ENCODE measurements at places on chromosomes 11 and 22. TPM values are rescaled to one million over a fixed set of nuclear protein-coding genes. Genes with fewer than 3 reads are reported as not detected.

Gene SYCE3
- total RNA-seq = not detected

Gene PRAME
- total RNA-seq = not detected

Gene ASRGL1
- total RNA-seq = 10.5 TPM

Gene WDR74
- total RNA-seq = 75.4 TPM

Gene CARD10
- total RNA-seq = 57.1 TPM

Gene KCTD17
- 42.1 TPM for total RNA-seq

Gene RAB39A
- not detected for total RNA-seq

Gene OR8D1
- not detected for total RNA-seq

Gene MRGPRE
- total RNA-seq = not detected

Gene TAF6L
- 31.9 TPM for total RNA-seq

Gene CCDC34
- 2.0 TPM for total RNA-seq

Gene NPAS4
- not detected for total RNA-seq

Gene VSIG10L2
- total RNA-seq = not detected

Gene TRPC6
- total RNA-seq = 10.7 TPM

GRCh38 chr11:44338026-44338425 lies 28.1 kb upstream of the ALX4 start:
- no peak for DNase-seq

- DNase-seq = no peak
Observed at GRCh38 chr11:46947399-46948077, 11.0 kb downstream of the CSTPP1 start.

- no peak for DNase-seq
Observed at GRCh38 chr11:90874986-90875385, 652.1 kb upstream of the CHORDC1 start.

DNA sequence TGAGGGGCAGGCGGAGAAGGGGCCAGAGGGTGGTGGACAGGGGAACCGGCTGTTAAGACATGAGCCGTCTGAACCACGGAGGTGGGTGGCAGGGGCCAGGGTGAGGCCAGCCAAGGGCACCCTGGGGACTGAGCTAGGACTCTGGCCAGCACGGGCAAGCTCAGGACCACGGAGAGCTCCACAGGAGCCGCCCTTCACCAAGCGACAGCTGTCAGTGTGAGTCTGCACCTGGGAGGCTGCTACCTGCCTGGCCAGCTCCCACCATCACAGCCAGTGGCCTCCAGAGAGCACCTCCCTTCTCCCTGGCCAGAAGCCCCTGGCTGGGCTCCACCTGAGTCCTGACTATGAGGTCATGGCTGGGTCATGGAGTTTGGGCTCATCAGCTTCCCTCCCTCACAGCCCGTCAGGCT lies 21.6 kb downstream of the MGAT3 start:
- peak; percentile 36 for DNase-seq

- DNase-seq = peak; percentile 29
Observed at GRCh38 chr11:1297576-1298473, 11.6 kb downstream of the TOLLIP start.

DNA sequence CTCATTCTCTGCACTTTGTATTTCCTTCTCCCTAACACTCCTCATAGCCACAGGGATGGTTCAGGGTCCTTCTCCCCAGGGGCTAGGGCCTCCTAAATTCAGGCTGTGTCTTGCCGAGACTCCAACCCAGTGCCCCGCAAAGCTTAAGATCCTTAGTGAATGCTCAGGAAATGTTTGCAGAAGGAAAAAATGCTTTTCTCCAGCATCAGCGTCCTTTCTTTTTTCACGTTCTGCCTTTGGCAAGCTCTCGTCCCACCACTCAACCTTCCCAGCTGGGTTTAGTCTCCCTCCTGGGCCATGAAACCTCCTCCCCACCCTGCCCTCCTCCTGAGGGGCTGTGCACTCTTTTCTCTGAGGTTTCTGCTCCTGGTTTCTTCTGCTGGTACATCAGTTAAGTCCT lies 503.8 kb upstream of the B3GAT1 start:
- DNase-seq = no peak

- DNase-seq = no peak
Observed at GRCh38 chr22:39962071-39962470, 1.9 kb downstream of the TMA7B start.

GRCh38 chr22:49657275-49657973 lies 170.2 kb downstream of the BRD1 start:
- peak; percentile 98 for DNase-seq

- no peak for DNase-seq
Observed at GRCh38 chr11:96385187-96385586, 4.5 kb downstream of the CCDC82 start.

GRCh38 chr11:30485756-30486155 lies 100.4 kb downstream of the MPPED2 start:
- DNase-seq = no peak

DNA sequence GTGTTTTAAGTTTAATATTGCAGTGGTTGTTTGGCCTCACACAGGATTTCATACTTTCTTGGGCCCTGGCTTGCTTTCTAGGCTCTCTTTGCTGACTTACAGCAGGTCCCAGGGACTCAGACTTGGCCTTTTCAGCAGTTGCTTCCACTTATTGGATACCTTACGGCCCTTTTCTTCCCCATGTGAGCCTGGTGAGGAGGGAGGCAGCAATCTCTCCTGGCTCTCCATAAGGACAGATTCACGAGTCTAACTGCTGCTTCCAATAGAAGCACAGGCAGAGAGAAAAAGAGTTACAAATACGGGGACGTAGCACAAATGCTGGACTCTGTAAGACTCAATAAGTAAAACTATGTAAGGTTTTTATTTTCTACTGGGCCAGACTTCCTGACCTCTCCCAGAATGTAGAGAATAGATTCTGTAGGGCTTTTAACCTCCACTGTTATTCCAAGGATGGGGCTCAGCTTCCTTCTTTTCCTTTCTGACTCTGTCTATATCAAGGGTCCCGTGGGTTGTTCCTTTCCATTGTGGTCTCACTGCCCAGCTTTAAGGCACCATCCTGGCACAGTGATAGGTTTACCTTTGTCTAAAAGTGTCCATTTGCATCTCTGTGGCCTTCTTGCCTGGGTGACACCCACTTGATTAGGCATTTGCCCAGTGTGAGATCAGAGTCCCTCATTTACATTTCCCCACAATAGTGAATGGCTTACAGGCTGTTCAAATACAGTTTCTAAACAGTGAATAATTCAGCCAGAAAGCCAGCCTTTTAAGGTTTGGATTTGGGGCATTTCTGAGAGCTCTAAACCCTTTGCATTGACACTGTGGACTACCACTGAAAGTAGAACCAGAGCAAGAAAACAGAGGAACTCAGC lies 92.8 kb downstream of the RASSF10 start:
- DNase-seq = no peak

DNA sequence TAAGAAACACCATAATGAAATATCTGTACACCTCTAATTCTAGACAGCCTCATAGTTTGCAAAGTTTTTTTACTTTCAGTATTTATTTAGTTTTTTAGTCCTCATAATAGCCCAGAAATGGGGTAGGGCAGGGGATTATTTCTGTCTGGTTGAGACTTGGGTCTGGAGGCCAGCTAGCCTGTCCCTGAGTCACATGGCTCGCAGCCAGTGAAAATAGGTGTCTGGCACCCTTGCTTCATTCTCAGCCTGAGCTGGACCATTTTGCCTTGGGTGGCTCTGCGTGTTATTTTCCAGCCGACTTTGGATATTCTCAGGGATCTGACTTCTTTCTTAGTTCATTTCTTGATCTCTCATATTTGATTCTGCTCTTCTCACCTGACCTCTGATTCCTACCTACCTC lies 123.9 kb upstream of the NARS2 start:
- DNase-seq = no peak

- DNase-seq = no peak
Observed at GRCh38 chr11:10728789-10729472, 22.1 kb upstream of the CTR9 start.

DNA sequence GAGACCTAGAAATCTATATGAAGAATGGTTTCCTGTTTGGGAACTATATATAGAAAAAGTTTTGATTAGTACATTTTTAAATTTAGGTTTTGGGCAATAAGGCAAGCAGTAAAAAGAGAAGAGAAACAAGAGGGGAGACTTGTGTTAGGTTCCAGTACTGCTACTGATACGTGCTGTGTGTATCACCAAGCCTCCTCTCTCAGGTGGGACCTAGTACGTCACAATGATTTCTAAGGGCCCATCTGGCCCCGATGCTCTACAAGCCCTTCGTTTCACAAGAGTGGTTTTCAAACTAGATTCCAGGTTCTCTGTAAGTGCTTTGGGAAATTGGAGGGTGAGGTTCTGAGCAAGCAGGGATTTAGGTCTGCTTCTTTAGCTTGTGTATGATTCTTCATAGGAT lies 39.2 kb downstream of the USP35 start:
- DNase-seq = no peak

DNA sequence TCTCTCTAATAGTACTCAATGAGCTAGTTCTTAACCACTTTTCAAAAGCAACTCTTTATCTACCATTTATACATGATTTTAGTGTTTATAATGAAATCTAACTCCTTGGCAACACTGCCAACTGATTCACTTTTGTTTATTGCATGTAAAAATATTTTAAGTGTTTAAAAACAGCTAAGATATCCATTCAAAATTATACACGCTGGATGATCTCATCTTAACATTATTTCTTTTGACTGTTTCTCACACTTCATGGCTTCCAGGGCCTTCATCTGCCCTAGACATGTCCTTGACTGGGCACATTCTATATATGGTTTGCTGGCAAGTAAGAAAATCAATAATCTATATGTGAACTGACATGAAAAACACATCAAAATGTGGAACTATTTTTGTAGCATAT lies 414.6 kb upstream of the LUZP2 start:
- DNase-seq = no peak

DNA sequence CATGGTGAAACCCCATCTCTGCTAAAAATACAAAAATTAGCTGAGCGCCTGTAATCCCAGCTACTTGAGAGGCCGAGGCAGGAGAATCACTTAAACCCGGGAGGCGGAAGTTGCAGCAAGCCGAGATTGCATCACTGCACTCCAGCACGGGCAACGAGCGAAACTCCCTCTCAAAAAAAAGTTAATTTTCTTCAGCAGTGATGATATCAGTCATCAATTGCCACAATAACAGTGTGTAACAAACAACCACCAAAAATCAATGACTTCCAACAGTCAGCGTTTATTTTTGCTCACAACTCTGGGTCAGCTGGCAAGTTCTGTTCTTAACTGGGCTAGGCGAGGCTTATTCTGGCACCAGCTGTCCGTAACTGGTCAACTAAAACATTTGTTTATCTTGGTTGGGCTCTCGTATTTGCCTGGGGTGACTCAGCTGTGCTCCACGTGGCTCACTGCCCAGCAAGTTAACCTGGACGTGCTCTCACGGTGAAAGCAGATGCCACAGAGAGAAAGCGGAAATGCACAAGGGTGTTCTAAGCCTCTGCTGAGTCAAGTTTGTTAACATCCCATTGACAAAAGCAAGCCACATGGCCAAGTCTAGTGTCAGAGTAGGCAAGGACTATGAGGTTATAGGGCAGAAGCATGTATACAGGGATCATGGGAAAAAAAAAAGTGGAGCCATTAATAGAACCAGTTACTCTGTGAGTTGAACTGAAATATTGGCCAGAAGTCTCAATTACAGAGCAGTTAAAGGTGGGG lies 52.1 kb downstream of the LHFPL7 start:
- peak; percentile 98 for DNase-seq

GRCh38 chr11:43989162-43989981 lies 46.9 kb downstream of the C11orf96 start:
- DNase-seq = peak; percentile 18

DNA sequence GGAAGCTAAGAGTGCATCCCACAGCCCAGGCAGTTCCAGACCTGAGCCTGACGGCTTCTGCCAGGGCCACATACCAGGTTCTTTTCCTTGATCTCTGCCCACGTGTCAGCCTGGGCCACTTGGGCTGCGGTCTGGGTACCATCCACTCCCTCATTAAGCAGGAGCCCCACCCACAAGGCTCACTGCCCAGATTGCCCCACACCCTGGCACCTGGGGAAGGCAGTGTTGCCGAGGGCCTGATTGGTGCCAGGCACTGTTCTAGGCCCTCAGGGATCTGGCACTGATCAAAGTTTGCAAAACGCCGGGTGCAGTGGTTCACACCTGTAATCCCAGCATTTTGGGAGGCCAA lies 15.4 kb downstream of the GGA1 start:
- DNase-seq = no peak

DNA sequence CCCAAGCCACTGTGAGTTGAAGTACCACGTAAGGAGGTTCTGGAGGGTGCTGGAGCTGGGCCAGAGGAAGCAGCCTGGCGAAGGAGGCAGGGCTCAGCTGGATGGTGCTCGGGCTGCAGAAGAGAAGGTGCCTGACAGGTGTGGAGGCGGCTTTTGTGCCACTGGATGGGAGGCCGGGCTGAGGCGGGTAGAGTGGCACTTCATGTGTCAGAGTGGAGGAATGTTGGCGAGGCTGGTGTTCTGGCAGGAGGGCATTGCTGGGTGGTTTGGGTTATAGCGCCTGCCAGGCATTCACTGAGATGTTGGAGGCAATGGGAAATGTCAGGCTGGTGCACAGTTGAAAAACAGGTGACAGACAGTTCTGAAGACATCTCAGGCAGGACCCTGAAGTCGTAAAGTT lies 24.2 kb downstream of the UBE2L3 start:
- no peak for DNase-seq

DNA sequence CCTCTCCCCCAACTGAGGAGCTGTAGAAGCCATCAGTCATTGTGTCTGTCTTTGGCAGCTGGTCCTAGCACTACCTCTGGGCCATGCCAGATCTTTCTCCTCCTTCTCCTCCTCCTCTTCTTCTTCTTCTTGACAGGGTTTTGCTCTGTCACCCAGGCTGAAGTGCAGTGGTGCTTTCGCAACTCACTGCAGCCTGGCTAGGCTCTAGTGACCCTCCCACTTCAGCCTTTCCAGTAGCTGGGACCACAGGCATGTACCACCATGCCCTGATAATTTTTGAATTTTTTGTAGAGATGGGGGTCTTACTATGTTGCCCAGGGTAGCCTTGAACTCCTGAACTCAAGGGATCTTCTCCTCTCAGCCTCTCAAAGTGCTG lies 50.1 kb upstream of the SHANK2 start:
- no peak for DNase-seq
